ENCODE measurements at places on chromosomes 4 and X. TPM values are rescaled to one million over a fixed set of nuclear protein-coding genes. Genes with fewer than 3 reads are reported as not detected.

Gene HPF1
- 53.6 TPM for total RNA-seq

DNA sequence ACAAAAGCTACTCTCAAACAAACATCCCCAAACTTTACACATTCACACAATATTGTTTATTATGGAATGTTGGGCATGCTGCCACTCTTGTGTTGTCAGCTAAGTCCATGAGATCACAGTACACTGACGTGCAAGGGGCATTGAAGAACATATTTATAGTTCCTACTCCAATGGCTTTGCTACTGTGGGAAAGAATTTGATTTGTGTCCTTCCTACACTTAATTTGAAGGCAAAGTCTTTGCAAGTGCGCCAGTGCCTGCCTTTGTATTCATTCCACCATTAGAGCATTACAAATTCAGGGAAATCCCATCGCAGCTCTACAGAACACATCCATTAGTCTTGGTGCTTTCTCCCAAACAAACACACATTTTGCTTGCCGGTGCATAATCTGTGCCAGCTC, 45.4 kb upstream of the FTHL17 start:
- DNase-seq = no peak

- no peak for DNase-seq
Observed at GRCh38 chr4:15717086-15717485, 14.2 kb downstream of the BST1 start.

DNA sequence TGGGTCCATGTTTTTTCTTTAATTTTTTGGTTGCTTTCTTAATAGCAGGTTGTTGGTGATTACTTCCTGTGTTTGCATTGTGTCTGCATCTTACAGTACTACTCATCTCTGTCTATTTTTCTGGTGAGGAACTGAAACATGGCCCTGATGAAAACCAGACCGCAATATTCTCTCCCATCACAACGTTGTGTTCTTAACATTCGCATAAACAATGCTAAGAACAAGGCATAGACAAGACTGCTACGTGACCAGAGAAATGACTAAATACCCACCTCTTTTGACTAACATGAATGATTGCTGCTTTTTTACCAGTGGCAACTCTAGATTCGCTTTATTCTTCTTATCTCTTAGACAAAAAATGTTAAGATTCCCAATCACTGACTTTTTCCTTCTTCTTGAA, 179.1 kb downstream of the GC start:
- DNase-seq = no peak

DNA sequence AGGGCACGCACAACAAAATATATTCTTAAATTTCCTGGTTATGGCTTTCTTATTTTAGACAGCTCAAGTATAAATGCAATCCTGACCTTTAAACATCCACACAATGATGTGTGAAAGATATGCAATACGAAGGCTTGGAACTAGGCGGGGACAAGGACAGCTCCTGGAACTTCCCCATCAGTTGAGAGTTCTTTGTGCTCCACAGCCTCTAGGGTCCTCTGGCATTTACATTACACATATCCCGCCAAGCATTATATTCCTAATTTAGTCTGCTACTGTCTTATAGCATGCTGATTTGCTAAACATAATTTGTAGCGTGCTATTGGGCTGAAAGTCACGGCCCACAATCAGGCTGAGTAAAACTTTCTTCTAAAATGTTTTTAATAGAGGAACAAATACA, 74.4 kb downstream of the FTHL17 start:
- DNase-seq = no peak

DNA sequence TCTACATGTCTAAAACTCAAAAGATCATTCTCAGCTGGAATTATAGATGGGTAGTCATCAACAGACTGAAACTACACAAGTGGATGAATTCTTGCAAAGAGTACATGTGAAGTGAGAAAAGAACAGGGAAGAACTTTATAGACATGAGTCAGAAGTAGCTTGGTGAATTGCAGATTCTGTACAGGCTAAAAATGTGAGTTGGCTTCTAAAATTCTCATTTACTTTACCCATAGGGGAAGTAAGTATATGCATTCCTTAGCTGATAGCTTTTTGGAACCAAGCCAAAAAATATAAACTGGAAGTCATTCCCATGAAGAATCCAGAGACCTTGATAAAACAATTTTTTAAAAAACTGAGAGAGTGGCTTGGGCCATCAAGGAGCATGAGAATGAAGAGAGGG, 584.2 kb upstream of the FTHL17 start:
- no peak for DNase-seq

Gene OPHN1
- 9.4 TPM for total RNA-seq

GRCh38 chr4:108168160-108168670, 517 bp downstream of the LEF1 start:
- peak; percentile 26 for DNase-seq

DNA sequence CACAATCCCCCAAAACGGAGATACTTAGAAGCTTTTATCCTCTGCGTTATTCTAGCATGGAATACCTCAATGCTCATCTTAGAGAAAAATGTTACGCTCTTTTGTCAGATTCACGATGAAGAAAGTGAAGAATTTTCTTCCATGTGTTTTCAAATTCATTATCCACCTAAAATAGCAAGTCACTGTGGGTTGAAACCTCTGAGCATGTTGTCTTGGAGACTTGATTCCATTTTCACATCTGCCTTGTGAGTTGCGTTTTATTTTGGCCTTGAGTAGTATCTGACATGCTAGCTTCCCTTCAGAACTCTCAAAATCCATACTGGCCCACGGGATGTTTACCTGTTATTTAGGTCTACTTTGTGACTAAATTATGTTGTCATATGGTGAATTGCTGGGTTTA, 66.3 kb downstream of the C4orf46 start:
- DNase-seq = no peak

Gene STATH
- not detected for total RNA-seq

GRCh38 chr4:47383829-47384427, 79.6 kb downstream of the COMMD8 start:
- DNase-seq = no peak

Gene TAF1
- 31.9 TPM for total RNA-seq

- no peak for DNase-seq
Observed at GRCh38 chr4:37549041-37549440, 137.1 kb downstream of the RELL1 start.

- no peak for DNase-seq
Observed at GRCh38 chr4:3261411-3262207, 12.7 kb downstream of the MSANTD1 start.

Gene ZNF185
- total RNA-seq = 2.3 TPM

DNA sequence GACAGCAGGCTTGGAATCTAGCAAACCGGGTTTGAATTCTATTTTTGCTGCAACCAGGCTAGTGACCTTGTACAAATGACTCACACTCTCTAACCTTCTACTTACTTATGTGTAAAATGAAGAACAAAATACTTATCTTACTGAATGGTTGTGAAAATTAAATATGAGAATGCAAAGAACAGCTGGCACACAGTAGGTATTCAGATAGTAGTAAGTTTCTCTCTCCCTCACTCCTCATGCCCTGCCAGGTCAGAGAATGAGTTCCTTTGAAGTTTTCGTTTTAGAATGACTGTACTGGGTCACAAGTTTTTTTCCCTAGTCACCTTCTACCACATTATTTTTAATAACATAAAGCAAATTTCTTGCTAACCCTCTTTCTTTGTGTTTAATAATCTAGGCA, 33.0 kb downstream of the CISD2 start:
- DNase-seq = no peak

Gene PLS3
- 307 TPM for total RNA-seq

DNA sequence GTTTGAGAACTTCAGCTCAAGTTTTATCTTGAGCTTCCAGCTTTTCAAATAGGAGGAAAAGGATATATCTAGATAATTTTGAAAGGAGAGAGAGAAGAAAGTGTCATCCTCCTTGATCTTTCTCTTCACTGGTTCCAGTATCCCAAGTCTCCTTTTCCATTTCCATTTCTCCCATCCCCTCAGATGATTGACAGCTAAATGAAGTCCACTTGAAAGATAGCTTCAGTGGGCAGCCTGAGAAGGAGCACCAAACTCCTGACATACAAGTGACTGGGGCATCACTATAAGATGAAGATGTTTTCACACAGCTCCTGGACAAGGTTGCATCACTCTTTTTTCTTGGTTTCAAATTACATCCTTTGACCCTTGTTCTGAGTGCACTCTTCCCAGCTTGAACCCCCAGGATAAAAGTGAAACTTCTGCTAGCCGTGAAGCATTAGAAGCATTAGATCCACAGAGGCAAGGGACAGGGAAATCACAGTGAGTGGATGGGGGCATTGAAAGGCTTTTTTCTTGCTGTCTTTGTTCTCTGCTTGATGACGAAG, 17.5 kb upstream of the MAGEA10 start:
- no peak for DNase-seq

Gene NALF2
- total RNA-seq = 5.7 TPM

Gene BMPR1B
- 26.8 TPM for total RNA-seq

GRCh38 chr4:1166509-1167243, 5.7 kb downstream of the SPON2 start:
- no peak for DNase-seq

Gene FAAH2
- 0.52 TPM for total RNA-seq

GRCh38 chr4:80153874-80154544, 43.3 kb upstream of the PRDM8 start:
- no peak for DNase-seq

DNA sequence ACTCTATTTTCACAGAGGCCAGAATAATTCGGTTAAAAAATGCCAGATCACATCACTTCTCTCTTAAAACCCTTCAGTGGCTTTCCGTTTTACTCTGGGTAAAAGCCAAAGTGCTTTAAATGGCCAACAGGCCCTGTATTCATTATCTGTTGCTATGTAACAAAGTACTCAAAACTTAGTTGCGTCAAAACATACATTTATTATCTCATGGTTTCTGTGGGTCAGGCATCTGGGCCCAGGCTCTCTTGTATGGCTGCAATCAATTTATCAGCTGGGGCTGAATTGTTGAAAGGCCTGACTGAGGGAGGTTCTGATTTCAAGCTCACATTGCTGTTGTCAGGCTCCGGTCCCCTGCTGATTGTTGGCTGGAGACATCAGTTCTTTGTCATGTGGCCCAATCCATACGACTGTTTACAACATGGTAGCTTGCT, 72.7 kb upstream of the H2AZ1 start:
- DNase-seq = no peak

All from neural crest cell (in vitro differentiated cells).